Left lung (tissue), 14 donors: ENCODE measurements at places on chromosomes 6 and 20.

GRCh38 chr20:53074811-53075314 is 102.7 kb downstream of the TSHZ2 start:
- no peak overlapping the region for H3K27ac ChIP-seq
- H3K4me1 ChIP-seq, result peaks cover 2% of the 10 kb centered on the region
- no peaks in the 10 kb centered on the region for H3K27me3 ChIP-seq
- no peak overlapping the region for H3K4me3 ChIP-seq
- H3K36me3 ChIP-seq, result no peaks in the 10 kb centered on the region

DNA sequence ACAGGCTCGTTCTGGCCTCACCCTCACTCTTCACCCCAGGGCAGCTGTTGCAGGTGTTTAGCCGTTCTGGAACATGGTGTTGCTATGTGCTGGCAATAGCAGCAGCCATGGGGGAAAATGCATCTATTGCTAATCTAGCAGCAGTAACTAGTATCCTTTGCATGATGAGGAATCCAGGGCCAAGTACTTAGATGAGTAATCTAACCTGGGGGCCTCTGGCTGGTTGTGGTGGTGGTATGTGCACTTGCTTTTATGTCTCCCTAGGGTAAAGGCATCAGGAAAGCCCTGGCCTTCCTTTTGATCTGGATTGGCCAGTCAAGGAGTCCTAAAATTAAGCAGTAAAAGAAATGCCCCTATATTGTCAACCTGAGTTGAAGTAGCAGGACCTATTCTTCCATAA is 594.5 kb upstream of the MAP3K7 start:
- no peak overlapping the region for H3K27ac ChIP-seq
- no peak overlapping the region for H3K4me3 ChIP-seq
- no peaks in the 10 kb centered on the region for H3K36me3 ChIP-seq
- no peaks in the 10 kb centered on the region for H3K27me3 ChIP-seq

- no peaks in the 10 kb centered on the region for H3K36me3 ChIP-seq
- H3K4me1 ChIP-seq, result no peaks in the 10 kb centered on the region
- DNase-seq, result no peak
- H3K4me3 ChIP-seq, result no peak overlapping the region
Observed at GRCh38 chr6:131789219-131789618, 18.6 kb upstream of the ENPP1 start.

GRCh38 chr6:135870722-135871121 is 19.2 kb downstream of the PDE7B start:
- no peaks in the 10 kb centered on the region for H3K4me1 ChIP-seq
- no peak for DNase-seq
- H3K27ac ChIP-seq, result no peak overlapping the region
- no peaks in the 10 kb centered on the region for H3K27me3 ChIP-seq
- no peak overlapping the region for H3K4me3 ChIP-seq

DNA sequence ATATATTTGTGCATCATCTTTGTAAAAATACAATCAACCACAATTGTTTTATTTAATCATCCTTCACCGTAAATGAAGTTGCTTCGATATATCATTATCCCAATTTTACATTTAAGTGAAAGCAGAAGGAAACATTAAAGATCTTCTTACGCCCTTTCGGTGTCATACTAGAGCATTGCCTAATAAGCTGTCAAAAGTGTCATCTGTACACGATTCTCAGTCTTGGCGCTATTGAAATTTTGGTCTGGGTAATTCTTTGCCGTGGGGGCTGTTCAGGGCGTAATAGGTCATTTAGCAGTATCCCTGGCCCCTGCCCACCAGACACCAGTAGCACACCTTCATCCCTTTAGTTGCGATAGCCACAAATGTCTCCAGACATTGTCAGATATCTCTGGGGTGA is 40.4 kb upstream of the TMEM170B start:
- H3K36me3 ChIP-seq, result no peaks in the 10 kb centered on the region
- DNase-seq, result no peak
- H3K4me1 ChIP-seq, result no peaks in the 10 kb centered on the region

GRCh38 chr6:87922947-87923330 is 124.7 kb upstream of the SPACA1 start:
- H3K4me3 ChIP-seq, result no peak overlapping the region
- no peak for DNase-seq
- H3K27ac ChIP-seq, result no peak overlapping the region
- no peaks in the 10 kb centered on the region for H3K4me1 ChIP-seq
- H3K27me3 ChIP-seq, result no peaks in the 10 kb centered on the region
- no peaks in the 10 kb centered on the region for H3K36me3 ChIP-seq
